ENCODE measurements at places on chromosomes 4 and X. TPM values are rescaled to one million over a fixed set of nuclear protein-coding genes. Genes with fewer than 3 reads are reported as not detected.

Gene IL1RAPL1
- total RNA-seq = 0.44 TPM

Gene SPANXN3
- not detected for total RNA-seq

Gene OTC
- 0.29 TPM for total RNA-seq

Gene RASGEF1B
- total RNA-seq = 45.8 TPM

Gene FRMPD3
- total RNA-seq = 0.59 TPM

Gene OCRL
- total RNA-seq = 16.7 TPM

Gene FDCSP
- total RNA-seq = not detected

Gene SPANXN4
- not detected for total RNA-seq

Gene SLC38A5
- total RNA-seq = 12.1 TPM

All from breast epithelium (tissue), 4 donors.